Neuronal stem cell (in vitro differentiated cells): ENCODE measurements at places on chromosomes 1 and 21.

- no peak overlapping the region for H3K4me3 ChIP-seq
- no peaks in the 10 kb centered on the region for H3K27me3 ChIP-seq
- H3K36me3 ChIP-seq, result no peaks in the 10 kb centered on the region
- no peak overlapping the region for H3K27ac ChIP-seq
Measured at GRCh38 chr1:73717976-73718375, 480.0 kb downstream of the LRRIQ3 start.

DNA sequence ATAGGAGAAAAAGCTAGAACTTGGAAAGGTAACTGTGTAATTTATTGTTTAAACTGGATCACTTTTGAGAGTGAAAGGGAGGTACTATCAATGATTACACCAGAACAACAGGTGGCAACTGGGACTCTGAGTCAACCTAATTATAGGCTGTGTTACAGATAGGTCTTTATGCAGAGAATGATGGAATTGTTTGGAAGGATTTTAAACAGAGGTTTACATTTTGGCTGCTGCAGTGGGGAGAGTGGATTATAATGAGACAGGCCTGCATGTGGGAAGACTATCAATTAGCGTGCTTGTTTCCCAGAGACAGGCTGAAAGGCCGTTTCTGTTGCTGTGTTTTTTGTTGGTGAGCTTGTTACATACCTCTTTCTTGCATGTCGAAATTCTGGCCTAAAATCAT is 432.9 kb downstream of the PLA2G4A start:
- H3K27ac ChIP-seq, result no peak overlapping the region
- no peak for DNase-seq
- no peaks in the 10 kb centered on the region for H3K36me3 ChIP-seq
- no peaks in the 10 kb centered on the region for H3K27me3 ChIP-seq

DNA sequence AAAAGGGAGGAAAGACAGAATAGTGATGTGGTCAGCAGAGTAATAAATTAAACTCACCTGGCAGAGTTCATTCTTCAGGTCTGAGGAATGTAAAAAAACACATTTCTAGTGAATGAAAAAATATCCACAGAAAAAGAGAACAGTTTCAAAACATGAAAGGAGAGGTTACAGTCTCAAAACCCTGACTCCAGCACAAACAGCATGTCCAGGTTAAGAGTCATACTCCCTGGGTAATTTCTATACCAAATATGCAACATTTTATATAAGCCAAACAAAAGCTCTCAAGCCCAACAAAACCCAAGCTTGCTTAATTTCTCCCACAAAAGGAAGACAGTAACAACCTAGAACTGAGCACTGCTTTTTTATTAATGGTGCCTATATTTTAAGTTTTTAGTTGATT is 173.0 kb downstream of the NTMT2 start:
- no peak for DNase-seq
- no peak overlapping the region for H3K4me3 ChIP-seq
- no peak overlapping the region for H3K27ac ChIP-seq
- no peaks in the 10 kb centered on the region for H3K36me3 ChIP-seq
- peaks cover 2% of the 10 kb centered on the region for H3K4me1 ChIP-seq

GRCh38 chr1:156481527-156481926 is 19.0 kb downstream of the MEF2D start:
- H3K27me3 ChIP-seq, result no peaks in the 10 kb centered on the region
- H3K27ac ChIP-seq, result no peak overlapping the region
- H3K4me1 ChIP-seq, result peaks cover 3% of the 10 kb centered on the region
- peaks cover 25% of the 10 kb centered on the region for H3K36me3 ChIP-seq

GRCh38 chr1:176939993-176940392 is 224.5 kb downstream of the ASTN1 start:
- H3K4me3 ChIP-seq, result no peak overlapping the region
- DNase-seq, result no peak
- no peaks in the 10 kb centered on the region for H3K36me3 ChIP-seq
- H3K27me3 ChIP-seq, result no peaks in the 10 kb centered on the region

DNA sequence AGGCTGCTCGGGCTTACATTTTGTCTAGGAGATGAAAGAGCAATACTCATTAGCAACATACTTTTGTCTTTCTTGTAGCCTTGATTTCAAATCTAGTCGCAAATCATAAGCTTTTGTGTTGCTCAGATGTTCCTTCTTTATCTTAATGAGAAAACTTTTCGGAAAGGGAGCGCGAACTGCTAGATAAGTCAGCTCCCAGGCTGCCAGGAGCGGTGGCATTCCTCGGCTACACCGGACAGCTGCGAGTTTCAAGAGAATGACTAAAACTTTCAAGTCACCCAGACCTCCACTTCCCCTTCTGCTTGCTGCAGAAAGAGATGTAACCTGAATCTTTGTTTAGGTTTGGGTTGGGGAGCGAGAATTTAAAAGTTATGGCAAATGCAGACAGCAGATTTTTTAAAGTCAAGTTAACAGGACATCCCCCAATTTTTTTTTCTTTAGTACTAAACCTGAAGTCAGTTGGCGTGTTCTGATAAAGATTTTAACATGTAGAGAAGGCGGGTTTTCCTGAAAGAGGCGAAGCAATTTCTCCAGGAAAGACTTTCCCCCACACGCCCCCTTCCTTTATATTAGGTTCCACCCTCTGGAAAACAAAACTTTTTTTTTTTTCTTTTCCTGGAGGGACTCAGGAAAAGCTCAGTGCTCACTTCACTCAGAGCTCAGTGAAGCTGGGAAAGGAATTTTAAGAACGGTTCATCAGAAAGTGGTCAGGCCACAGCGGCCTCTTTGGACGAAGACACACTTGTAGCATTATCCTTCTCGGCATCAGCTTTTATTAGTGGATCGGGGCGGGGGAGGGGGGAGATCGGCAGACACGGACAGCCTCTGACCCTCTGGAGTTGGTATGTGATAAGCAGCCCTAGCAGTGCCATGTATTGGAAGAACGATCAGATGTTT is at the start of gene LHX8:
Gene LHX8 (plus strand): TSS at position 639 of the 897 bp plus-strand sequence. CDS start 2,227 bp downstream, outside the sequence.
- peaks cover 100% of the 10 kb centered on the region for H3K27me3 ChIP-seq
- H3K4me3 ChIP-seq, result peak within 1 kb of the TSS; percentile 75
- no peak within 1 kb of the TSS for H3K27ac ChIP-seq
- peaks cover 32% of the 10 kb centered on the region for H3K4me1 ChIP-seq
- H3K36me3 ChIP-seq, result no peaks in the 10 kb centered on the region
- peak; percentile 67 for DNase-seq
